ENCODE measurements at places on chromosomes 16 and 17.
A peak's percentile ranks its signal among the peaks of the same experiment; 100 is the strongest.

DNA sequence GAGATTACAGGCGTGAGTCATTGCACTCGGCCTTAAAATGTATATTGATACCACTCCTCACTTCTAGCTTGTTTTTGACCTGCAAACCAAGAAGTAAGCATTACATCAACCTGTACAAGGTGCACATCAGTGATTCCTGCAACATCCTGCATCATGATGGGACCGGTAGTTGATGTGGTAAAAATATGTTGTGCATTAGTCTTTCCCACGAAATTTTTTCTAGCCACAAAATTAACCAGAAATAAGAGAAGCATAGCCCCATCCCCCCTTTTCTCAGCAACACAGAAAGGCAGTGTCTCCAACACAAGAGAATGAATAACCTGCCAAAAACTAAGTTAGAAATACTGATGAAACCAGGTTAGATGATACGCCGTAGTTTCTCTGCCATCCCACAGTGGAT is 21.1 kb upstream of the NSMCE1 start:
- DNase-seq: no peak

- DNase-seq: no peak
Observed at GRCh38 chr16:56226845-56227525, 35.7 kb downstream of the GNAO1 start.

GRCh38 chr17:45128331-45128730 is 4.0 kb downstream of the PLCD3 start:
- DNase-seq: no peak

GRCh38 chr16:49660626-49661025 is 195.3 kb downstream of the ZNF423 start:
- DNase-seq: no peak

DNA sequence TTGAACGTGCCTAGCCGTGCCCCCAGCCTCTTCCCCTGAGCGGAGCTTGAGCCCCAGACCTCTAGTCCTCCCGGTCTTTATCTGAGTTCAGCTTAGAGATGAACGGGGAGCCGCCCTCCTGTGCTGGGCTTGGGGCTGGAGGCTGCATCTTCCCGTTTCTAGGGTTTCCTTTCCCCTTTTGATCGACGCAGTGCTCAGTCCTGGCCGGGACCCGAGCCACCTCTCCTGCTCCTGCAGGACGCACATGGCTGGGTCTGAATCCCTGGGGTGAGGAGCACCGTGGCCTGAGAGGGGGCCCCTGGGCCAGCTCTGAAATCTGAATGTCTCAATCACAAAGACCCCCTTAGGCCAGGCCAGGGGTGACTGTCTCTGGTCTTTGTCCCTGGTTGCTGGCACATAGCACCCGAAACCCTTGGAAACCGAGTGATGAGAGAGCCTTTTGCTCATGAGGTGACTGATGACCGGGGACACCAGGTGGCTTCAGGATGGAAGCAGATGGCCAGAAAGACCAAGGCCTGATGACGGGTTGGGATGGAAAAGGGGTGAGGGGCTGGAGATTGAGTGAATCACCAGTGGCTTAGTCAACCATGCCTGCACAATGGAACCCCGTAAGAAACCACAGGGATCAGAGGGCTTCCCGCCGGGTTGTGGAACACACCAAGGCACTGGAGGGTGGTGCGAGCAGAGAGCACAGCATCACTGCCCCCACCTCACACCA is 724 bp downstream of the GAA start:
- no peak for DNase-seq

GRCh38 chr16:59964232-59964924 is 1230.3 kb upstream of the GOT2 start:
- DNase-seq: no peak

DNA sequence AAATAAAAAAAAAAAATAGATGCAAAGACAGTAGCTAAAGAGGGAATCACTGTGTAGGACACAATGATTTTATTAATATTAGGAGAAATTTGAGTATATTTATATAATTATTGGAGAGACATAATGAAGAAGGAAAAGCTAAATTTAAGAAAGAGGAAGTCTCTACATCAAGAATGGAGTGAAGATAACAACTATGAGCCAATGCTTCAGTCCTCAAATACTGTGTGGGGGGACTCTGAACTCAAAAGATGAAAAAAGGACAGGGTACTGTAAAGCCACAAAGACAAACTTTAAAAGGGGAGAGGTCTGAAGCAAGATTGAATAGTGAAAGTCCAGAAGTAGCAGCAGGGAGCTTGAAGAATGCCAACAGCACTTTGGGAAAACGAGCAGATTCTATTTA is 44.7 kb downstream of the SKAP1 start:
- no peak for DNase-seq

GRCh38 chr16:73347500-73348375 is 299.8 kb upstream of the ZFHX3 start:
- no peak for DNase-seq

DNA sequence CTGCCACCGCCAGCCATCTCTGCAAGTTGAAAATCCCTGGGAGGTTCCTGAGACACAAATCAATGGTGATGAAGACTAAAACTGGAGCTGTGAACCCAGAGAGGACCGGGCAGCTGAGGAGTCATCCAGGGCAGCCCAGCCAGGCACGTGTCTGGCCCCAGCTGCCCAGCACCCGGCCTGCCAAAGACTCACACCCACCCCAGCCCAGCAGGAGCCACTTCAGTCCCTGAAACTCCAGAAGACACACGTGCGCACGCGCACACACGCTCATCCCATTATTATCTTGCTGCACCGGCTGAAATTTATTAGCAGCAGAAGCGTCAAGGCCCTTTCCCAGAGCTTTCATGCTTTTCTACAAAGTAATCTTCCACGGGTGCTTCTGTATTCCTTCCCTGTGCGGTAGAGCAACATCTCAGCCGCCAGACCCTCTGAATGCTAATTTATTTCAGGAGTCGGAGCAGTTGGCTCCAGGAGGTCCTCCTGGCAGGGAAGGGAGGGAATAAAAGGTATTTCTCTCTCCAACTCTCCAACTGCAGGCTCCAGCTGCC is 59.8 kb upstream of the RBFOX3 start:
- DNase-seq: no peak

- DNase-seq: no peak
Observed at GRCh38 chr17:80998118-80998747, 6.6 kb downstream of the CHMP6 start.

DNA sequence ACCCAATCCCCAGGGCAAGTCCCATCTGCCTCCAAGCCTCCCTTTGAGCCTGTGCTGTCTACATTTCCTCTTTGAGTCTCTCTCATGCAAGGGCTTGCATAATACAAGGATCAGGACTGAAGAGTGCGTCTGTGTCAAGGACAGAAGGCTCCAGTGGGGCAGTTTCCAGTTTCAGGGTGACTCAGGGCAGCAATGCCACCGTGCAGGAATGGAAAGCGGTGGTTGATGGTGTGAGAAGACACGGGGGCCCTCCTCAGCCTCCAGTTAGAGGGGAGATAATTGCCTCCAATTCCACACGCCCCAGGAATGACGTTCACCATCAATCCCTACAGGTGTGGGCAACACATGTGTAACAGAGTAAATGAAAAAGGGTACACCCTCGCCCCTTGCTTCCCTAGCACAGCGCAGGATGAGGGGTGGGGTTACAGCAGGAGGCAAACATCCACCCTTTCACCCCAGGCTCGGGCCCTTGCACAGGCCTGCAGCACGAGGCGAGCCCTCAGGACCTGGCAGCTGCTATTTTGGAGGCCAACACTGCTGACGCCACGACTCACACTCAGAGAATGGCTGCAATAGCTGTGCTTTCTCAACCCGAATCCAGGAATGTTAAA is 24.8 kb upstream of the SLC25A19 start:
- no peak for DNase-seq

DNA sequence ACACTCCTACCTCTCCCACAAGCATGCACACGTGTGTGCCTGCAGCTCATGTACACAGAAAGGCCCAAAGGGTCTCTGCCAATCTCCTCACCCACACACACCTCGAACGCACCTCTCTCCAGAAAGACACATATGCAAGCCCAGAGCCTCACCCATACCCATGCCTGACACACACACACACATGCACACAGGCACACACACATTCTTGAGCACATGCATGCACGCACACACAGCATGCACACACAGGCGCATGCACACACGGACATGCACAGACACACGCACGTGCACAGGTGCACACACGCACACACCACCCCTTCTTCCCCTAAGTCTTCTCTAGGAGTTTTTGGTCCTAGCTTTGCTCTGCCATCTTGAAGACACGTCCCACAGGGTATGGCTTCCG is 48.7 kb upstream of the CACNG4 start:
- no peak for DNase-seq

DNA sequence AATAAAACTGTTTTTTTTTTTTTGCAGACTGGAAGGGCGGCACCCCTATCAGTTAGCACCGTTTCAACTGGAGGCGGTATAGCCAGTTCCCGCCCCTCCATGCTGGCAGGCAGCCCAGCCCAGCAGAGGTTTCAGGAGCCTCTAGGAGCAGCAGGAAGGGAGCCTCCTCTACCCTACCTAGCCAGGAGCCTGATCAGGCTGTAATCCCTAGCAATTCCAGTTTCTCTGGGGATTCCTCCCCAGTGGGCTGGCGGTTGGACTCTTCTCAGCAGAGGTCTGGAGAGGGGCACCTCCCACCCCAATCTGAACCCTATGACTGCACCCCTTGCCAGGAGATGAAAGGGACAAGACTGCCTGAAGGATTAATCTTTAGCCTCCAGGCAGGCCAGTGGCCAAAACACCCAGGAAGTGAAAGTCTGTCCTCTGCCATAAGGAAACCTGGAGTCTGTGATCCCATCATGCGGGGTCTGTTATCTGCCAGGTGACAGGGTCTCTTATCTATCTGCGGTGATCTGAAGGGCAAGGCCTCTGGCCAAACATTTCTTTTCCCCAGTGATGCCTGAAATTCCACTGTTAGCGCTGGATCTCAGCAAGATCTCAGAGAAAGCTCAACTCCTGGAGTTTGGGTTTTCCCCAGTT is 4.9 kb upstream of the CDH1 start:
- DNase-seq: no peak

DNA sequence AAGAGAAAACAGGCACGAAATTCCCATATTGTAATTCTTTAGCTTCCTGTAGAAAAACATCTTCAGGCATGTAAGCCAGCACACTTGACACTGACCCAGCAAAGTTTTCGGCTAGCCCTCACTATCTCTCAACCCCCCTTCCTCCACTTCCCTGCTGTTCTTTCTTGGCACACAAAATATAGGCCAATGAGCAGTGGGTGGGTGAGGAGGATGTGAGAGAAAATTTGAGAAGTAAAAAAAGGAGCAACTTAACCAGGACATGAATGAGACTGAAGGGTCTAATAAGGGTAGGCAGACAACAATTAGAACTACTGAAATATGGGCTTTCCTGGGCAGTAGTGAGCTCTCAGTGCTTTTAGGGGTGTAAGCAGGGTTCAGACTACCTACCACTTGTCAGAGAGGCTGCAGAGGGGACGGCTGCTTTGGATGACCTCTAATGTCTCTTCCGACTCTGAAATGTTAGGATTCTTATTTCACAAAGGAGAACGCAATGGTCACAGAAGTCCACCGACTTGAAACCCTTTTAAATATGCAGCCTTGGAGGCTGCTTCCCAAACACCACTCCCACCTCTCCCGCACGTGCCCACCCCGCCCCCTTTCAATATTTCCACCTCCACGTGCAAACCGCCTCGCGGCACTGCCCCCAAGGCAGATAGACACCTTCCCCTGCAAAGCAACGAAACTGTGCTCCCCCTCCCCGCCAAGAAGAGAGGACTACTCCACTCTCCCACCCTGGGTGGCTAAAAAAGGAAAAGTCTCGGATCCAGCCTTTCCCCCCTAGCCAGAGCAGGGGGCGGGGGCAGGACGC is 889 bp downstream of the MBTD1 start:
- DNase-seq: no peak

GRCh38 chr16:75446416-75446815 is 13.1 kb upstream of the CFDP1 start:
- no peak for DNase-seq

DNA sequence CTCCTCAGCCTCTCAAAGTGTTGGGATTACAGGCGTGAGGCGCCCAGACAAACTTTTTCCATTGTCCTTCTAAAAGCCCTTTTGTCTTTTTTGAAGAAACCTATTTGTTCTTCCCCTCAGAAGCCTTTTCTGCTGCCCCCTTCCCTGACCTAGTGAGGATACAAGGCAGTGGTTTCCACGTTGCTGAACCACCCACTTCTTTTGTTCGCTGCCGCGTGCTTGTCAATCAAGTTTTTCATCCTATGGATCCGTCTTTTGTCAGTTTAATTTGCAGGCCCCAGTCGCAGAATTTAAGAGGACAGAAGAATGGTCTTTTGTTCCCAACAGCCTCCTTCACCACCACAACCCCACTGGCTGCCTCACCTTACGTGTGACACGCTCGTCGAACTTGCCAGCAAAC is 20.2 kb upstream of the GNG13 start:
- DNase-seq: no peak

GRCh38 chr16:13896543-13897182 is 23.3 kb upstream of the ERCC4 start:
- DNase-seq: no peak

- no peak for DNase-seq
Observed at GRCh38 chr17:69075823-69076222, 15.1 kb upstream of the ABCA9 start.

- no peak for DNase-seq
Observed at GRCh38 chr16:24883714-24884151, 38.0 kb downstream of the SLC5A11 start.

- DNase-seq: peak; percentile 93
Observed at GRCh38 chr16:71808593-71809459, at the start of gene AP1G1. TSS of gene AP1G1 (minus strand) at chr16:71808834. CDS start at chr16:71789479, 19,355 bp downstream.

DNA sequence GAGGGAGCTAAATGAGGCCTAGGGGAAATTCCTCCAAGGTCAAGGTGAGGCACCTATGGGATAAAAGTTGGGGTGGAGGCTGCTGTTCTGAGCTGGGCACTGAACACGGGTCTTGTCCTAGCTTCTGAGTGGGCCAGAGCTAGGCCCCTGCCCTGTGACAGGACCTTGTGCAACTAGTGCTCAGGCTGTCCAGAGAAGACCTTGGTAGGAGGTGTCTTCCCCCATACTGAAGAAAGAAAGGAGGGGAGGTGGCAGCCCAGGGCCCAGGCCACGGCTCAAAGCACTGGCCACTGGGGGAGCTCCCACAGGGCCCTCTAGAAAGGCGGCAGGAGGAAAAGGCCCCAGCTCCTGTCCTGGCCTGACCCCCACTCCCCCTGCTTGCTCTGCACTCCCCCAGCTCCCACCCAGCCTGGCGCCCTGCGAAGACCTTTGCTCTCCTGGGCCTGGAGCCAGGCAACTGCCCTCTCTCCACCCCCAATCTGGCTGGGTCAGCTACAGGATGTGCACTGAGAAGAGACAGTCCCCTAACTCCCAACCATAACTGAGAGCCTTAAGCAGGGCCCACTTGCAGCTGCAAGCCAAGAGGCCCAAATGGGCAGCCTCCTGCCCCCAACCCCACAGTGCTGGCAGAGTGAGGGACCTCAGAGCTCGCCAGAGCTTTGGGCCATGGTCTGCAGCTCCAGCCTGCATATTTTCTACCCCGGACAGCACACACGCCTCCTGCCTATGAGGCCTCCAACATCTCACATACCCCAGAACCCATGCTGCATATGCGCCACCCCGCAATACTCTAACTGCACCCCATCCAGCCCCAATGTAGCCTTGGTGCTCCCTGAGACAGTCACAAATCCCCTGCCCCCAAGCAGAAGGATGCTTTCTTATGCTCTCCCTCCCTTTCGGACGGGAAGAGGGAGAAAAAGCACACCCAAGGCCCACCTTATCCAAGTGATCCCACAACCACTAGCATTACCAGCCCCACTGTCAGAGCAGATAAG is 15.3 kb downstream of the HSD11B2 start:
- DNase-seq: no peak

Measured in stimulated activated CD4-positive, alpha-beta T cell treated with anti-CD3 and anti-CD28 coated beads, Interleukin-2, amount 100 ng/mL, for 4 hours (primary cell).